ENCODE measurements at places on chromosomes 12 and 14.
A peak's percentile ranks its signal among the peaks of the same experiment; 100 is the strongest.

DNA sequence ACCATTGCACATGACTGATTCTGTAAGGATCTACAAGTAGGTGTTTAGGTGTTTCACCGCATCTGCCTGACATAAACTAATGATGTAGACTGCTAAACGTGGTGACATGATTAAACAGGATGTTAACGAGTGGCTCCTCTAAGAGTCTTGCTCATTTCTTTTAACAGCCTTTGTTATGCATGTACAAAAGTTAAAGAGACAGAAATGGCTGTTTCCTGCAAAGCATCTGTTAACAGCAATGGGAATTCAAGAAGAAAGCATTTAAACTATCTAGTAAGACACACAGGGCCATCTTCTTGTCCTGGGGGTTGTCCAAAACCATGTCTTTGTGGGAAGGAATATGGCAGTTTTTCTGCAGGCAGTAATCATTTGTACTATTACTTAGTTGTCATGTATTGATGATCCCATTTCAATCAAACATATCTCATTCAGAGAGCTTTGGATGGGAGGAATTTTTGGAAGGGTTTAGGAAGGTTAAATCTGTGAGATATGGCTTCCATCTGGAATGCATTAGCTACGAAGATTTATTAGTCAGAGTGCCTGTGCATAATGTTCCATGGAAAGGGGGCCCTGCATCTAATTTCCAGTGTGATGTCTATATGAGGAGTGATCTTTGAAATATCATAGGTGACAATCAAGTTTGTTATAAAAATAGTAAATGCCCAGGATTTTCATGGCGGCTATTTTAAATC lies 495.1 kb downstream of the EGLN3 start:
- no peak for DNase-seq

- DNase-seq = no peak
Measured at GRCh38 chr14:55605793-55606192, 25.8 kb downstream of the KTN1 start.

DNA sequence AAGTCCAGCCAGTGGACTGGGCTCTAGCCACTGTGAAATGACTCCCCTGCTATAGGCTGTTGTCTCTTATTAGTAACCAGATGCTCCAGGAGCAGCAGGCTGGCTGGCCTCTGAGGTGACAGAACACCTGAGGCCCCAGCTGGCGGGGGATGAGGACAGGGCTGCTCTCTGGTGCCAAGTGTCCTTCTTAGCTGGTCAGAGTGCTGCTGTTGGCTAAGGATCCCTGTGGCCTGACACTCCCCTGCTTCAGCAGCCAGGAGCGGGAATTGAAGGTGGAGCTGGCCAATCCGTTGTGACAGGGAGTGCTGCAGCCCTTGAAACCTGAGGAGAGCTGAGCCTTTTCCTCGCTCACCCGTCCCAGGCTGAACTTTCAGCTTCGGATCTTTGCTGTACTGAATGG lies 30.7 kb downstream of the TMEM229B start:
- no peak for DNase-seq

DNA sequence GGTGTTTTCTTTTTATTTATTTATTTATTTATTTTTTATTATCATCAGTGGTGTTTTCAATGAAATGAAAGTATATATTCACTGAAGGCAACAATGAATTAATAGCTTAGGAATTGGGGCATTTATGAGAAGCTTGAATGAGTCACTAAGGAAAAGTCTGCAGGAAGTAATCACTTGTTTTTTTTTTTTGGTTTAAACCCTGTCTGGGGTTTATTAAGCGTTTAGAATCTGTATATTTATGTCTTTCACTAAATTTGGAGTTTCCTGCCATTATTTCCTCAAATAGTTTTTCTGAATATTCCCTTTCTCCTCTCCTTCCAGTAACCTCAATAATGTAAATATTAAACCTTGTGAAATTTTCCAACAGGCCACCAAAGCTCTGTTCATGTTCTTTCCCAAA lies 85.5 kb downstream of the TESC start:
- DNase-seq = no peak

GRCh38 chr12:57737467-57738460 lies 778 bp downstream of the AGAP2 start:
- DNase-seq = no peak

- no peak for DNase-seq
Measured at GRCh38 chr12:6340745-6341416, 995 bp downstream of the TNFRSF1A start.

- no peak for DNase-seq
Measured at GRCh38 chr12:64568298-64568697, 42.0 kb upstream of the RASSF3 start.

DNA sequence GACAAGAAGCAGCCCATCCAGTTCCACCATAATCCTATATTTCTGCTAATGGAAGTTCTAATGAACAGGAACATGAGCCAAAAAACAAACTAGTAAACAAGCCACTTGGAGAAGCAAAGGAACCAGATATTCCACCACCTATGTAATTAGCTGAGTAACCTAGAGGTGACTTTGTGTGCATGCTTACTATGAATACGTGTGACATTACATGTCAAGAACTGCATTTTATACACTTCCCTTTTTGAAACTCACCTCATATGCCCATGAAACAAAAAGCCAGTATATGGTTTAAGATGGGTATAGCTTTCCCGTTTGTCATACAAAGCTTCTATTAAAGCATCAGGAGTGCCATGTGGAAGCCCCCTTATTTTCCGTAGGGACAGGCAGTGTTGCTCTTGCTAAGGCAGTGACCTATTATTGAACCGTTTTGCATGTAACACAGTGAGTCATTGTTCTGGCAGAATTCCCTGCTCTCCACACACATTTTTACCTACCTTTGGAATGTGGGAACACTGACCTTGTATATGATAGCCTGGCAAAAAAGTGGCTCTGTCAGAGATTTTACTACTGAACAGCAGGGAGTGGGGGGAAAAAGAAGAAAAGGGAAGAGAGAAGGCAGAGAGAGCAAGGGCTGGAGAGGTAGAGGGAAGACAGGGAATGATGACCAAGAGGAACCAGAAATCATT lies 34.8 kb upstream of the FRMD6 start:
- DNase-seq = peak; percentile 94

Measured in astrocyte of the cerebellum (primary cell).